Lower lobe of right lung (tissue), 2 donors: ENCODE measurements at places on chromosomes 7 and 10. TPM values are rescaled to one million over a fixed set of nuclear protein-coding genes. Genes with fewer than 3 reads are reported as not detected.
A peak's percentile ranks its signal among the peaks of the same experiment; 100 is the strongest.

DNA sequence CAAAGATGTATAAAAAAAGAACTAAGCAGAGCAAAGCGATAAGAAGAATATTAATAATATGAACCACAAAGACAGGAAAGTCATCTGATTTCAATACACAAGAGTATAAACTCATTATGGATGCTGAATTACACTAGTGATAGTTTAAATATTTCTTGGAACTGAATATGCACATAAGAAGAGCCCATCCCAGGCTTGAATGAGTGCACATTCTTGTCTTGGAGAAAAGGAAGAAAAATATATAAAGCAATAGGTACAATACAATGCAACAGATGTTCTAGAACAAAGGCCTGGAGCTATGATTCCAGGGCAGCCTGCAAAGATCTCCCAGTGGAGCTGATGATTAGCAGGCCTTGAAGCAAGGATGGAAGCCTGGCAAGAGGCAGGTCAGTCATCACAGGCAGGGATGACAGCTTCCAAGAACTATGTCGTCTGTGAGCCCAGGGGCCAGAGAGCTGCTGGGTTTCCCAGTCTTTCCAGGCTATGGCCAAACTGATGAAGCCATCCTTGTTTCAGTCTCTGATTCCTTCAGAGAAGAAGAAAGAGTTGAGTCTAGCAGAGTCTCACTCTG, 277.6 kb downstream of the KCNMA1 start:
- H3K27me3 ChIP-seq = peaks cover 4% of the 10 kb centered on the region
- no peak overlapping the region for H3K4me3 ChIP-seq
- H3K27ac ChIP-seq = no peak overlapping the region
- no peaks in the 10 kb centered on the region for H3K36me3 ChIP-seq

DNA sequence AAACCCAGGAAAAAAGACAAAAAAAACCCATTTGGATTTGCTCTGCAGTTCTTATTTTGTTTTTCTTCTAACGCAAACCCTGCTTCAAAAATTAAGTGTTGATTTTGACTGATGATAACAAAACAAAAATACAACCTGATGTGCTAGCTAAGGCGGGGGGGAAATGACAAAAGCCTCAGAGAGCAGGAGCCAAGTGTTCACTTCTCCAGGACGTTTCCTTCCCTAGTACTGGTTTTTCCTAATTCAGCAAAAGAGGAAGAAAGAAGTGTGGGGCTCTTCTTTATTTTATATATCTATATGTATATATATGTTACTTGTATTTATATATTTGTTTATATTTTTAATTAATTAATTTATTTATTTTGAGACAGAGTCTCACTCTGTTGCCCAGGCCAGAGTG, 28.0 kb downstream of the SNX10 start:
- no peak for DNase-seq
- H3K27me3 ChIP-seq = no peaks in the 10 kb centered on the region
- H3K27ac ChIP-seq = no peak overlapping the region
- H3K36me3 ChIP-seq = peaks cover 5% of the 10 kb centered on the region

DNA sequence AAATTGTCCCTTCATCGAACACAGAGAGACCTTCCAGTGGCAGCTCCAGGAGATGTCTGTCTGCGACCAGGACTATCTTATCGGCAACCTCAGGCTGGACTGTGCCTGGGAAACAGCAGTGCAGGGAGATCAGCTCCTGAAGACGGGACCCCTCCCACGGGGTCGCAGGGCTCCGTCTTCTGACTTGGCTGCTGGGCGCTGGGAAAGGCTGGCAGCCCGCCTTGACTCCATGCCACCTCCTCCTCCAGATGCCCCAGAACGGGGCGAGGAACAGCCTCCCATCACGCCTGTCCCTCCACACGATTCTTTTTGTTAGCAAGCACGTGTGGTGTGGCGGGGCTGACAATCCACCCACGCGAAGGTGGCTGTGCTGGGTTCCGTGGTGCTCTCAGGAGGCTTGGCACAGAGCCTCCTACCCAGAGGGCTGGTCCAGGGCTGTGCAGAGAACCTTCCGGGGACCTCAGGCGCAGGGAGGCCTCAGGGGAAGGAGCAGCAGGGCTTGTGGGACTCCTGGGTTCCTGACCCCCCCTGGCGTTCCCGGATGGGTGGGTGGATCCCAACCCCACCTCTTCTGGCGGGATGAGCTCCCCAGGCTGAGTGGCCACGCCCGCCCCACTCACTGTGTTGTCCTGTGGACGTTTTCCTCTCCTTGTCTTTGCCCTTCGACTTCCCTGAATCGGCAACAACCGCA, 47.6 kb upstream of the NKX6-2 start:
- DNase-seq = no peak
- no peak overlapping the region for H3K4me3 ChIP-seq
- H3K27ac ChIP-seq = no peak overlapping the region
- H3K36me3 ChIP-seq = no peaks in the 10 kb centered on the region

GRCh38 chr10:3803927-3804741, 19.1 kb upstream of the KLF6 start:
- H3K27me3 ChIP-seq = no peaks in the 10 kb centered on the region
- H3K36me3 ChIP-seq = no peaks in the 10 kb centered on the region
- H3K4me1 ChIP-seq = peaks cover 56% of the 10 kb centered on the region
- DNase-seq = no peak
- H3K27ac ChIP-seq = peak overlapping the region; percentile 89

DNA sequence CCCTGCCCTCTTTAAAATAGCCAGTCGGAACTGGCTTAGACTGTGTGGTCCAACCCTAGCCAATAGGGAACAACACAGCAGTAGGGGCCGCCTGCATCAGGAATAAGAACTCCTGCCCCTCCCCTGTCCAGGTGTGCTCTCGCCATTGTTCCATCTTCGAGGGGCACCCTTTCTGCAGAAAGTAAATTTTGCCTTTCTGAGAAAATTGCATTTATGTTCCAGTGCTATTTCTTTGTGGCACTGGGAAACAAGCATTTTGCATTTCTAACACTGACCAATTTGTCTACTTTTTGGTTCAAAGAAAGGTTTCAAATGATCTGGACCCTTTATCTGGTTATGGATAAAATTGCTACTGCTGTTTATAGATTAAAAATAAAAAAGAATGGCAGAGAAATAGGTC, 90.2 kb upstream of the AGBL3 start:
- H3K4me3 ChIP-seq = no peak overlapping the region
- DNase-seq = no peak
- no peak overlapping the region for H3K27ac ChIP-seq
- no peaks in the 10 kb centered on the region for H3K36me3 ChIP-seq
- H3K27me3 ChIP-seq = peaks cover 5% of the 10 kb centered on the region
- H3K4me1 ChIP-seq = peaks cover 11% of the 10 kb centered on the region

Gene FRAT2
- 27.5 TPM for total RNA-seq
